ENCODE measurements at places on chromosomes 12 and 14.

- DNase-seq: no peak
Measured at GRCh38 chr14:104274806-104275205, 136.4 kb downstream of the KIF26A start.

GRCh38 chr12:121801595-121802484 is 2.0 kb upstream of the SETD1B start:
- no peak for DNase-seq

- no peak for DNase-seq
Measured at GRCh38 chr12:88625356-88625755, 45.1 kb upstream of the KITLG start.

GRCh38 chr14:72416892-72417291 is 477.0 kb downstream of the DPF3 start:
- no peak for DNase-seq

DNA sequence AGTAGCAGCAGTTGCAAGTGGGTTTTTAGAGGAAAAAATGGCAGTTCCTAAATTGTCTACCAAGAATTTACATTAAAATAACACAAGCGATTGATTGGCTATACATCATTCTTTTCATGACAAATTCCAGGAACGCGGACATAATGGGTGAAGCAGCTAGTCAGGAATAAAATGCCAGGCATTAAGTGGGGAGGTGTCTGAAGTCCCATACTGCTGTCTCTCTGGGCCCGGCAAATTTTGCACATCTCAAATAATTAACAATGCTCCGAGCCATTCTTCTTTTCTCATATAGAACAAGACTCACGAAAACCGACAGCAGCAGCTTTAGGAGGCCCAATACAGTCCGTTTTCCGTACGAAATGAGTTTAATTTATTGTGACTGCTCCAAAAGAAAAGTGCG is 696 bp downstream of the RPL36AL start:
- DNase-seq: no peak

- DNase-seq: no peak
Measured at GRCh38 chr12:49079793-49080192, 10.0 kb upstream of the RHEBL1 start.

DNA sequence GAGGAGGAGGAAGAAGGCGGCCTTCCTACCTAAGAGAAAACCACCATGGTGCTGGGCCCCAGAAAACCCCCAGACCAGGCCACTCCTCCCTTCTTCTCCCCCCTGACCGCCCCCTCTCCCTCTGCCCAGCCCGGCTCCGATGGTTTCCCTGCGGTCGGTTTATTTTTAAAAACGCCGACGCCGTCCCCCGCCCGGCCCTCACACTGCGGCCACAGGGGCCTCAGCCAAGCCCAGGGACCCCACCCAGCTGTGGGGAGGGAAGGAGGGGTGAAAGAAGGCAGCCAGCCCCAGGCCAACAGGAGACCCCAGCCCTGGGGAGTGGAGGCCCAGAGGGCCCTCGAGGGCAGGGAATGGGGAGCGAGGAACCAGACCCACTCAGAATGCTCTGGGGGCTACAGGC is 3.4 kb downstream of the SP7 start:
- DNase-seq: no peak

- DNase-seq: no peak
Measured at GRCh38 chr14:73234586-73235394, 2.5 kb upstream of the PAPLN start.

GRCh38 chr12:79482323-79482722 is 208.4 kb downstream of the PAWR start:
- DNase-seq: no peak

GRCh38 chr14:100504372-100505078 is 82.7 kb downstream of the BEGAIN start:
- DNase-seq: no peak

- DNase-seq: no peak
Measured at GRCh38 chr12:7557227-7557626, 53.6 kb upstream of the CD163 start.

DNA sequence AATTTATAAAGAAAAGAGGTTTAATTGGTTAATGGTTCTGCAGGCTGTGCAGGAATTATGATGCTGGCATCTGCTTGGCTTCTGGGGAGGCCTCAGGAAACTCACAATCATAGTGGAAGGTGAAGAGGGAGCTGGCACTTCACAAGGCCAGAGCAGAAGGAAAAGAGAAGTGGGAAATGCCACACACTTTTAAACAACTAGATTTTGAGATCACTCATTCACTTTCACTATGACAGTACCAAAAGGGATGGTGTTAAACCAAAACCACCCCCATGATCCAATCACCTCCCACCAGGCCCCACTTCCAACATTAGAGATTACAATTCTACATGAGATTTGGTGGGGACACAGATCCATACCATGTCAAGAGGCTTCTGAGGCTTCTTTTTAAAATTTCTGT is 62.6 kb downstream of the SLC38A4 start:
- no peak for DNase-seq

GRCh38 chr12:9651265-9651729 is 18.2 kb upstream of the CLEC2D start:
- no peak for DNase-seq

- DNase-seq: no peak
Measured at GRCh38 chr14:66228267-66228970, 257.8 kb upstream of the CCDC196 start.

DNA sequence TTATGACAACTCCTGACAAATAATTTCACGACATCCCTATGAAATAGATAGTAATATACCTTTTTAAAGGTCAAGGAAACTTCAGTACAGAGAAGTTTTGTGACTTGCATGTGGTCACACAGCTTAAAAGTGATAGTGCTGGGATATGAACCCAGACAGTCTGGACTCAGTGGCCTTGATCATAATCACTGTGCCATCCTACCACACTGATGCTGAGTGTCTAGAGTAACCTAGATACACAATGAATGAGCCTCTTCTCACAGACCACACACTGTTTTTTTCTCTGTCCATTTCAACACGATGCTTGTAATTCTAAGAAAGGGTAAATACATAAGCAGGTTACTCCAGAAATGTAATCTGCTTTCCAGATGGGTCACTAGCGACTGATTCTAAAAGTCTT is 88.2 kb downstream of the SYNE2 start:
- no peak for DNase-seq

DNA sequence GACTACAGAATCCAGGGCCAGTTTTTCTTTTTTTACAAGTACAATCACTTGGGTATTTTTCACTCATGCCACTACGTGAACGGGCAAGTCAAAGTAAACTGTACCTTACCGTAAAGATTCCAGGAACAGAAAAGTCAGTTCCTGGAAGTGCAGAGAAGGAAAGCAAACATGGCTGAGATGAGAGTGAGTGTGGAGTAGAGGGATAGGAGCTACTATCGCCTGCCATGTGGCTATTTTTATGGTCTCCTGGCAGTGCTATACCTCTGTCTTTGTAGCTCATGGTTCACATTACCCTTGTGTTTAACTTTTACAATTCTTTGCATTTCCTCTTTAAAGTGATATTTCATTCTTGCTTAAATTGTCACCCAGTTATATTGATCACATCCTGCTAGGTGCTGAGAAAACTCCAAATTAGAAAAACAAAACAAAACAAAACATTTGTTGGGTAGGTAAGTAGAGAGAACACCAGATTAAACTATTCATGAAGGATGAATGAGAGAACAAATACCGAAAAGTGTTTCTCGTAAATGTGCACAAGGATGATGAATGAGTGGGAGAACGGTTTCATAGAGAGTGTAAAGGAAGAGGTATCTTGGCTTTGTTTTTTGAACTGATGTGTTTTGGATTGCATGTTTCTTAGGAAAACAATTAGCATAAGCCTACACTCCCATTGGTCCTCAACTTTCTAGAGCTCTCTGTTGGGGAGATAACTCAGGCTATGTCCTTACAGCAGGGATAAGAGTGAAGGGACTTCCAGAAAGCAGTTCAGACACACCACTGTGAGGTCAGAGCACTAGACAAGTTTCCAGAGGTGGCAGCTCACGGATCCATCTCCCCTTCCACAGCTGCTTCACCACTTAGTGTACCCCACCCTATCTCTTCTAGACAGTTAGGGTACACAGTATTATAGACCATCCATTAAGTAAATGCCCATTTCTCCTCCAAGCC is 163.7 kb downstream of the IPO8 start:
- DNase-seq: no peak

GRCh38 chr12:92111256-92111655 is 34.4 kb downstream of the BTG1 start:
- DNase-seq: no peak

DNA sequence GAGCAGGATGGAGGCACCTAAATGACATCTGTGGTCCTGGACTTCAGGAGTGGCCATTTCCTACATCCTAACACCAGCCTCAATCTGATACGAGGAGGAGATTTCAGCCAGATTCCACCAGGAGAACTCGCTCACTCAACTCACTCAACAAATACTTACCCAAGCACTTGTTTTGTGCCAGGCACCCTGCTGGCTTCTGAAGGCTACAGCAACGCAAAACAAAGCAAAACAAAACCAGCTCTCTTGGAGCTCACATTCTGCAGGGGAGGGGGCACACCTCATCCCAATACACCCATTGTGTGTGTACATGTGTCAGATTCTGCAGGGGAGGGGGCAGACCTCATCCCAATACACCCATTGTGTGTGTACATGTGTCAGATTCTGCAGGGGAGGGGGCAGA is 144.8 kb downstream of the PIWIL1 start:
- no peak for DNase-seq
